ENCODE measurements at places on chromosomes 7 and 10.

GRCh38 chr7:43591558-43592180 lies 8.8 kb downstream of the STK17A start:
- H3K4me3 ChIP-seq: no peak overlapping the region
- peaks cover 8% of the 10 kb centered on the region for H3K36me3 ChIP-seq
- H3K27me3 ChIP-seq: no peaks in the 10 kb centered on the region
- H3K27ac ChIP-seq: no peak overlapping the region

GRCh38 chr10:24206334-24206733 lies 2.6 kb upstream of the KIAA1217 start:
- H3K36me3 ChIP-seq: no peaks in the 10 kb centered on the region
- no peak overlapping the region for H3K4me3 ChIP-seq
- no peaks in the 10 kb centered on the region for H3K27me3 ChIP-seq
- no peak for DNase-seq
- H3K27ac ChIP-seq: no peak overlapping the region

DNA sequence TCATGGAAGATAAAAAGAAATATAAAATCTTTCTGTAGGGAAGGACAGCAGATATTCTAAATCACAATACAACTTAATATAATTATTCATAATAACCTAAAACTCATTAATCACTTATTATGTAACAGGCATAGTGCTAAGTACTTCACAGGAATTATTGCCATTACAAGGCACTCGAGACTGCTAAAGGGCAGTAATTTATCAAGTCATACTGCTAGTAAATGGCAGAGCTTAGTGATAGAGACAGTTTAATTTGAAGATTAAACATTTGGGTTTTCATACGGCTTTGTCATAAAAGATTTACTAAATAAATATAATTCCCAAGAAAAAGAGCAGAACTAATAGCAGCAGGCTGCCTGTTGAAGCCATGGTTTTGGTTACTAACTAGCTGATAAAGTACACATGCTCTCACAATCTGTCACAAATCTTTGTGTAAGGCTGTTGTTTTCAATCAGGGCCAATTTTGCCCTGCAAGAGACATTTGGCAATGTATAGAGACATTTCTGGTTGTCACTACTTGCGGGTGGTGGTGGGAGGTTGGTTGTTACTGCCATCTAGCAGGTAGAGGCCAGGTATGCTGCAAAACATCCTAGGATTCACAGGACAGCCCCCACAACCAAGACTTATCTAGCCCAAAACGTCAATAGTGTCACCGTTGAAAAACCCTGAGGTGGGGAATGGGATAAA lies 233.3 kb upstream of the CACNA2D1 start:
- H3K4me3 ChIP-seq: no peak overlapping the region
- H3K4me1 ChIP-seq: no peaks in the 10 kb centered on the region
- no peak overlapping the region for H3K27ac ChIP-seq

DNA sequence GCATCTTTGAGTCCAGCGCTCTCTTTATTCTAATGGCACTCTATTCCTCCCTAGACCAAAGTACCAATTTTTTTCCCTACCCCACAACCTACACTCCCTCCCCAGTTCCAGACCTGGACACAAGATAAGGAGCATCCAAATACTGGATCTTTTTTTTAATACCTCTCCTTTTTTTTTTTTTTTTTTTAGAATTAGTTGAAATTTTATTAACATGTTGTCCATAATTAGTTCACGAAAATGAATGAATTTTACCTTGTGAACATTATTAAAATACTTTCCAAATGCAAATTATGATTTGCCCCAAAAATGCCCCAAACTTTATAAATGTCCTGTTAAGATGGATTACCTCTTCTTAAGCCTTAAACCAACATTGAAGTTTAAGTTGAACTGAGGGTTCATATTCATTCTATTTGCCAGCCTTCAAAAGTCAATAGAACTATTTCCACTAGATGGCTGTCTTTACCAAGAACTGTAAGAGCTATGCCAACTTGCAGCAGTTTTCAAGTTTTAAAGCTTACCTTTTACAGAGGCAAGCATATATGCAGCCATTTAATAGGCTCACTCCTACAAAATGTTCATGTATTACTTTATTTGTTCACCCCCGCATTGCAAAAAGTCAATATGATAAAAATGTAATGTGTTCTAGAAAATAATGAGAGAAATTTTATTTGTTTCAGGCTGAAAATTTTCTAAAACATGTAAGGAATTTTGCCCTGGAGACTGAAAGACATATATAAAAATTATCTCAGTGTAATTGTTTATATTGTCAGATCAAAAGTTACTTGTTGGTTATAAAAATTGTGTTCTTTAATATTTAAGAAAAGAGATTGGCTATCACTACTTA lies 39.7 kb upstream of the TNKS2 start:
- no peaks in the 10 kb centered on the region for H3K4me1 ChIP-seq
- no peak overlapping the region for H3K4me3 ChIP-seq
- H3K27ac ChIP-seq: no peak overlapping the region
- H3K36me3 ChIP-seq: no peaks in the 10 kb centered on the region

DNA sequence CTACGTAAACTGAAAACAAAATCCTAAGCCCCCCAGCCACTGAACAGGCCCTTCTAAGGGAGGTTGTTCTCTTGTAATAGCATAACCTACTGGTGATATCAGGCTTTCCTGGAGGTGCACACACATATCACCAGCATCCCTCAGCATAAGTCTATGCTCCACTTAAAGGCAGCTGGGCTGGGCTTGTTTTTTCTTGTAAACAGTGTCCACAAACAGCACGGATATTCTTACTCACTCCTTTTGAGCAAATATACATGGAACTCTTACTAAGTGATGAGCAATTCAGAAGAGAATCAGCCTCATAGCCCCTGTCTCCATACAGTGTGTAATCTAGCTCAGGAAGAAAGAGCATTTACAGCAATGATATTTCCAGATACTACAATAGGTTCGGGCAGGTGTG lies 2.4 kb downstream of the LRIT1 start:
- DNase-seq: no peak
- no peaks in the 10 kb centered on the region for H3K4me1 ChIP-seq
- H3K27me3 ChIP-seq: no peaks in the 10 kb centered on the region
- H3K4me3 ChIP-seq: no peak overlapping the region
- no peaks in the 10 kb centered on the region for H3K36me3 ChIP-seq

DNA sequence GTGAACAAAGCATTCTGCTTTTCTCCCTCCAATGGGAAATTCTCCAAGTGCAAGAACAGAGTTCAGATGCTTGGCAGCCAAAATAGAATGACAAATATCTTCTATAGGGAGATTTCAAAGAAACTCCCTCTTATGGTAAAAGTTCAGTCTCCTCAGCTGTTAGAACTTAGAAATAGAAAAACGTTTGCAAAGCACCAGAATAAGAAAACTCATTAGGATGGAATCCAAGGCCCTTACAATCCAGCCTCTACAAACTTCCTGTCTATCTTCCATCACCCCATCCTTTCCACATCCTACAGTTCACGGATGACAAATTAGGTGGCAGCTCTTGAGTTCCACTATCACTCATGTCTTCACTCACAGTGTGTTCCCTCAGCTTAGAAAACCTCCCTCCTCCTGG lies 25.7 kb downstream of the FAM13C start:
- H3K27ac ChIP-seq: peak overlapping the region; percentile 21
- no peaks in the 10 kb centered on the region for H3K36me3 ChIP-seq
- H3K4me1 ChIP-seq: no peaks in the 10 kb centered on the region
- no peaks in the 10 kb centered on the region for H3K27me3 ChIP-seq
- no peak overlapping the region for H3K4me3 ChIP-seq
- DNase-seq: no peak

GRCh38 chr7:158411232-158411950 lies 176.2 kb downstream of the PTPRN2 start:
- DNase-seq: peak; percentile 69
- H3K4me3 ChIP-seq: no peak overlapping the region
- H3K27ac ChIP-seq: no peak overlapping the region
- H3K27me3 ChIP-seq: no peaks in the 10 kb centered on the region
- H3K36me3 ChIP-seq: no peaks in the 10 kb centered on the region

GRCh38 chr7:152464312-152465118 lies 28.7 kb upstream of the KMT2C start:
- no peaks in the 10 kb centered on the region for H3K36me3 ChIP-seq
- peak; percentile 96 for DNase-seq
- peak overlapping the region; percentile 99 for H3K27ac ChIP-seq
- no peaks in the 10 kb centered on the region for H3K27me3 ChIP-seq
- H3K4me3 ChIP-seq: peak overlapping the region; percentile 74

- peak overlapping the region; percentile 96 for H3K27ac ChIP-seq
- DNase-seq: peak; percentile 74
- H3K4me3 ChIP-seq: no peak overlapping the region
- peaks cover 52% of the 10 kb centered on the region for H3K36me3 ChIP-seq
- H3K4me1 ChIP-seq: peaks cover 69% of the 10 kb centered on the region
Measured at GRCh38 chr10:71763352-71764127, 9.8 kb downstream of the VSIR start.

DNA sequence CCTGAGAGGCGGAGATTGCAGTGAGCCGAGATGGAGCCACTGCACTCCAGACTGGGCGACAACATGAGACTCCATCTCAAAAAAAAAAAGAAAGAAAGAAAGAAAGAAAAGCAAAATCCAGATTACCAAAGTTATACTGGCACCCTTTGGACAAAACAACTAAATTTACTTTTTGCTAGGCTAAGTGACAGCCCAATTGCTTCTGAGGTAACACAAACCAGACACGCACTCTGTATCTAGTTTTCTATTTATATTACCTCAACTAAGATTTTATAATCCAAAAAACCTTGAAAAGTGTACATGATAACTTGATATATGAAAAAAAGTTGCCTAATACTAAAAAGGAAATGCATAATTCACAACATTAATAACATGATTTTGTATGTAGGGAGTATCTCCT lies 12.9 kb downstream of the UBE2H start:
- peaks cover 41% of the 10 kb centered on the region for H3K36me3 ChIP-seq
- H3K27me3 ChIP-seq: no peaks in the 10 kb centered on the region
- no peak for DNase-seq

DNA sequence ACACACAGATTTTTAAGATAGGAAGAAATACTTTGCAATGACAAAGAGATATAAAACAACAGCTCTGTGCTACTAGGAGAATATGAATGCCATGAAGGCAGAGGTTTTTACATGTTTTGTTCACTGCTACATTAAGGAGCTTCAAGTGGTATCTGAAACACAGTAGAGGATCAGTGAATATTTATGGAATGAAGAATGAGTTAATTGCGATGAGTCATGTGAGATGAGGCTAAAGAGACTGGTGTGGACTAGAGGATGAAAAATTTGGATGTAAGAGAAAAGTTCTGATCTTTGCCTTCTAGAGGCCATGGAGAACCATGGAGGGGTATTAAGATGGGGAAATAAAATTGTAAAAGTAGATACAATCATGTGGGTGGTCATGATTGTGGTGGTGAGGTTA lies 434.2 kb downstream of the PHTF2 start:
- no peak for DNase-seq
- no peaks in the 10 kb centered on the region for H3K36me3 ChIP-seq
- no peaks in the 10 kb centered on the region for H3K4me1 ChIP-seq
- H3K4me3 ChIP-seq: no peak overlapping the region
- no peak overlapping the region for H3K27ac ChIP-seq

DNA sequence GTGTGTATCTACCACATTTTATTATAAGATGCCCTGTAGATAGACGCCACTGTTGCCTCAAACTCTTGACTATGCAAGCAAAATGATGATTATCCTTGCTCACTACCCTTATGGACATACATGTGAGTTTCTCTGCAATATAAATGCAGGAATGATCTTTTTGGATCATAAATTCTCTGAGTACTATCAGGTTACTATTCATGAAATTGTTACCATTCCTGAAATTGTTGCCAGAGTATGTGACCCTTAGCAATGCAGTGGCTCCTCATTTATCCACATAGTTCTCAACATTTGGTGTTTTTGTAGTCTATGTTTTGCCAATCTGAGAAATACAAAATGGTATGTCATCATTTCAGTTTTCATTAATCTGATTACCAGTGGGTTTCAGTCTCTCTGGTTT lies 166.2 kb upstream of the FAM3C start:
- no peak for DNase-seq
- no peaks in the 10 kb centered on the region for H3K27me3 ChIP-seq
- H3K4me1 ChIP-seq: no peaks in the 10 kb centered on the region
- H3K4me3 ChIP-seq: no peak overlapping the region
- no peaks in the 10 kb centered on the region for H3K36me3 ChIP-seq

GRCh38 chr7:141133646-141134045 lies 59.8 kb downstream of the TMEM178B start:
- H3K4me3 ChIP-seq: no peak overlapping the region
- no peak for DNase-seq
- H3K27me3 ChIP-seq: no peaks in the 10 kb centered on the region
- H3K27ac ChIP-seq: no peak overlapping the region
- no peaks in the 10 kb centered on the region for H3K4me1 ChIP-seq
- no peaks in the 10 kb centered on the region for H3K36me3 ChIP-seq
